ENCODE measurements at places on chromosomes 1 and 21.

GRCh38 chr1:236393681-236394481 lies at the start of gene EDARADD:
Gene EDARADD, plus strand, starts transcription at chr1:236394286. Its CDS starts 159 bp downstream, at chr1:236394445.
- peak; percentile 56 for DNase-seq

DNA sequence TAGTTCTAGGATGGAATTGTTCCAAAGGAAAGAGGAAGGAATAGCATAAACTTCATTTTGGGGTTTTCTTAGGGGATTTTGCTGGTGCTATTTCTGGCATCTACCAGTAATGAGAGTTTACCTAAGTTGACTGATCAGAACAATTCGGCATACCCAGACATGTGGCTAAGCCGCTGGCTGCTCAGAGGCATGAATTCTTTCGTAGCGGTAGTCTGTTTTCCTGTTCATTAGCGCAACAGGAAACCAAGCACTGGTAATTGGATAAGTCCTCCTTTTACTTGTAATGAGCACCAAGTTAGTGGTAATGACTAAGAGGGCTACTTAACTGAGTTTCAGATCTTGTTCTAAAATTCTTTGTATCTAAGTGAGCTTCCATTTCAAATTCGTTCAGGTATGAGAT lies 38.6 kb downstream of the C21orf91 start:
- no peak for DNase-seq

DNA sequence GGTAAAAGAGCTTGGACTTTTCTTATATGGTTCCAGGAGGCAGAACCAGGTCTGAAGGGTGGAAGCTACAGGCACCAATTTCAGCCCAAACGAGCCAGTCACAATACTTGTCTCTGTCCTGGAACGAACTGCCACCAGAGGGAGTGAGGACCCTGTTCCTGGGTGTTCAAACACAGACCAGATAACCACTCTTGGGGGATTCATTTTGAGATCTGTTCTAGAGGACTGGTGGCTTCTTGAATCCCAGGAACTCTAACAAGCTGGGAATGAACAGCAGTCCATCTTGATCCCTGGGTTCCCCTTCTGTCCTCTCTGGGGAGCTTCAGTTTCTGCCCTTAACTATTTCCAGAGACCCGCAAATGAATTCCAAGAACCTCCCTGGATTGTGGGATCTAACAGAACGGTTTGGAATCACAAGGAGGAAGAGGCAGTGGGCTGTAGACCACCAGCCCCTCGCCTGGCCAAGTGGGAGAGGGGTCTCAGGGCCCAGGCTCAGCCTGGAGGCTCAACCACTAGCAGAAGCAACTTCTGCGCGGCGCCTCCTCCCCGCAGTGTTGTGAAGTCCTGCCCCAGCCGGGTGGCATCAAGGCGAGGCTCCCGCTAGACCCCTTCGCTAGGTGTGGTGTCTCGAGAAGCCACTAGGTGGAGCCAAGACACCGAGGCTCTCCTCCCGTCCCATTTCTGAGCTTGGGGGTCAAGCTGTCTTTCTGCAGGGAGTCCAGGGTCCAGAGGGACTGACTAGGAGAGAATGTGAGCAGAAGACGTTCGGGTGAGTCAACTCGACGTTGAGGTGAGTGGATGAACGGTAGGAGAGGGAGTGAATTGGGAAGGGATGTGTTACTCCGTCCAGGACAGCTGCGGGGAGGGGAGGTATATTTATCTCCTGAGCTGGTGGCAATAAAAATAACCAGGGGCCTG lies 12.1 kb upstream of the NES start:
- peak; percentile 68 for DNase-seq

- DNase-seq: no peak
These were observed 55.7 kb upstream of the EPHA8 start for GRCh38 chr1:22507587-22507986.

GRCh38 chr1:65243491-65243890 lies 65.9 kb upstream of the DNAJC6 start:
- DNase-seq: no peak

- peak; percentile 70 for DNase-seq
These were observed 427.2 kb downstream of the KCNT2 start for GRCh38 chr1:196180847-196181593.
